ENCODE measurements at places on chromosomes 4 and X.

GRCh38 chr4:83178029-83178428, 63.5 kb upstream of the PLAC8 start:
- no peak for DNase-seq

DNA sequence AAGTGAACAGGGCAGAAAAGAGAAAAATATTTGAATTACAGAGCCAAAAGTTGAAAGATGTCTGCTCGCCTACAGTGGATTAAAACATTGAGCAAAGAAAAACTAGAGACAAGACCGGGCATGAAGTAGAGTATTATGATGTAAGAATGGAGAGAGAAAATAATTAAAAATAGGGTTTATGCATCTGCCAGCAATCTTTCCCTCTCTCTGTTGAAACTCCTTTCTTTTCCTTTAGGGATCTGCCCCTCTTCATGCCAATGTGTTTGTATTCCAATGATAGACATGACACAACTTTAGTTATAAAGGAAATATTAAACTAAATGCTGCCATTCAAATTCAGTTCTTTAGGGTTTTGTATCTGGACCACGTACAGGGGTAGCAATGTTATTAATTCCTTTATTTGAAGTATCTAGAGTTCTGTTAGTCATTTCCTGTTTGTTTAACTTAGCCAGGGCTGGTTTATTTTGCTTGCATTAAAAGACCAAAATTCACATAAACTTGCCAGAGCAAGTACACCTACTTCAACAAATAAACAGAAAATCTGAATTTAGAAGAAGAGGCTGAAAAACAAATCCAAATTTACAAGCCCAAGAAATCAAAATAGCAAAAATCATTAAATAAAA, 202.6 kb downstream of the SPOCK3 start:
- DNase-seq: no peak

DNA sequence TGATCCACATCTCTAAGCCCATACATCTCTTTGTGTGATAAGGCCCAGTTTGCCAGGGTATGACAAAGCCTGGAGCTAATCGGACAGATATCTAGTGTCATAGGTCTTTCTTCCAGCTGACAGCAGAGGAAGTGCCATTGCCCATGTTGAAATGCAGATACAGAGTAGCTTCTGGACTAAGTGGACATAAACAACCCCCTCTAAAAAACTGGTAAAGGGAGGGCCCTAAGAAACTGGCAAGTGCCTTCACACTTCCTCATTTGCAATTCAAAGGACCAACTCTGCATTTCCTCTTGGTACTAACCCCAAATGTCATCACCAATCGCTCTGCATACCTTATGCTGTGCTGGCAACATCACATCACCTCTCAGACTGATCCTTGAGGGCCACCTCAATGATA, 20.8 kb downstream of the ARHGEF6 start:
- DNase-seq: no peak

DNA sequence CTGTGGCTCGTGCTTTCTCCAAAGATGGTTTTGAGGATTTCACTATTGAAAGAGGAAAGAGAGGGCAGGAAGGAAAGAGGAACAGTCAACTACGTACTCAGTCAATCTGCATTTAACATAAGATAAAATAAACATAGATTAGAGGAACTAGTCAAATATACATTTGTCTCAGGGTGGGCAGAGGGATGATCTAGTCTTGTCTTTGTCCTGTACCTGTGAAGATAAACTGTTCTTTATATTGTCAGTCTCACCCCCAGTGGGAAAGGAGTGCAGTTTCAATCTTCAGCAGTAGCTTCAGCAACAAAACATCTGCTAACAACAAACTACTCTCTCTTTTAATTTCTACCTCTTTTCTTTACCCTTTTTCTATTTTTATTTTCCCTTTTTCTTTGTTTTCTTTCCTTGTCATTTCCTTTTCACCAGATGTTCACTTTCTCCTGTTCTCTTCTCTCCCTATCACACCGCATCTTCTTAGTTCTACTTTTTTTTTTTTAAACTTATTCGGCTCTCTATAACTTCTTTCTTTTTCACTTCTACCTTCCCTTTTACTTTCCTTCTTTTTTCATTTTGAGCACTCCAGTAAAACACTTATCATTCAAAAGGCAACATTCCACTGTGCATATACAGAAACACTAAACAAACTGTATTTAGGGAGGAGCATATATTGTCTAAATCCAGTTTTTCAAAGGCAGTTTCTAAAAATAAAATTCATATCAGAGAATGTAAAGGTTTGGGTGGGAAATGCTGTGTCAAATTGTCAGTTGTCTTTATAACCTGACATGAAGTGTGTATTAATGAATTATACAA, 51.4 kb upstream of the GUCY1A1 start:
- no peak for DNase-seq

- no peak for DNase-seq
Measured at GRCh38 chrX:149074398-149074797, 430.7 kb downstream of the IDS start.

GRCh38 chr4:60223208-60223923, 976.8 kb upstream of the ADGRL3 start:
- no peak for DNase-seq

DNA sequence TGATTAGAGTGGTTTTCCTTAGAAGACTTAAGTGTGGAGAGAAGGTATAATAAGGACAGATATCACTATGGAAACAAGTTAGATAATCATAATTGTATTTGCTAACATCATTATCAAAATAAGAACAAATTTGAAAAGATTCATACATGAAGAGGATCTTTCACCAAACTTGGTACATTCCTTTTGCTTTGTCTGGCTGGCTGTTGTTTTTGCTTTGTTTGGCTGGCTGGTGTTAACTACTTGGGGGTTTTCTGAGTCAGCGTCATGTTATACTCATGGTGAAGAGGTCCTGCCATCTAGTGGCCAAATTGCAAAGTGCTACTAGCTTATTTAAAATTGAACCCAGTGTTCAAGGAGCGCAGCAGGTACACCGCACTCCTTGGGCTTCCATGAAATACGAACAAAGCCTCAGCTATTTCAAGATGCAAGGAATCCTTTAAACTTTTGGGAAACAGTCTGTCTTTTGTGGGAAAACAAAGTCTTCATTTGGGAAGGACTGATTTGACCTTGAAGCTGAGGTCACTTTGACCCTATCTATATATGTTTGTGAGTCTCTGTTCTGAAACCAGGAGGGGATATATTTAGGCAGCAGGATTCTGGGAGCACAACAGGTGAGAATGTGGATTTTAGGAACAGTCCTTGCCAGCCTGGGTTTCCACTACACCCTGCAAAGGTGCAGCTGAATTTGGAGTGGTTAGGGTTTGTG, 129.7 kb downstream of the PLS3 start:
- no peak for DNase-seq

DNA sequence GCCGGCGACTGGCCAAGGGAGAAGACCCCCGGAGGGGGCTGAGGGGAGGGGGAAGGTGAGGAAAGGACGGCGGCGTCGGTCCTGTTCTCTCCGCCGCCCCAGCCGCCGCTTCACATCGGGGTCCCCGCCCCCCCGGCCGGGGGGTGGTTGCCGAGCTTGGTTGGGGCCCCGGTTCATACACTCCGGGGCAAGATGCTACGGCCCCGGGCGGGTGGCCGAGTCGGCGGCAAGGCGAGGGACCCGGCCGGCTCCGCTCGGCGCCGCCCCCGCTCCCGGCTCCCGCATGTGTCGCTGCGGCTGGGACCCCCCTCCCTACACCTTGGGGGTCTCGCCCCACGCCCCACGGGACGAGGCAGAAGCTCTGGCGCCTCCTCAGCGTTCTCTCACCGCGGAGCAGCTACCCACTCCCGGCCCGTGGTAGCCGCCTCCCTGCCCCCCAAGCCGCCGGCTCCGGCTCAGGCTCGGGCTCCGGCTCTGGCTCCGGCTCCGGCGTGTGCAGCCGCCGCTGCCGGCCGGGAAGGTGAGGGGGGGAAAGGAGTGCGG, 461 bp downstream of the FBXW7 start:
- DNase-seq: no peak

- DNase-seq: no peak
Measured at GRCh38 chr4:40749717-40750460, at the start of gene NSUN7. TSS of gene NSUN7 (plus strand) at chr4:40749955. CDS start at chr4:40750694, 739 bp downstream.

- DNase-seq: no peak
Measured at GRCh38 chrX:121161501-121161933, 114.1 kb downstream of the GLUD2 start.

- DNase-seq: no peak
Measured at GRCh38 chr4:107564326-107564725, 155.7 kb downstream of the PAPSS1 start.

DNA sequence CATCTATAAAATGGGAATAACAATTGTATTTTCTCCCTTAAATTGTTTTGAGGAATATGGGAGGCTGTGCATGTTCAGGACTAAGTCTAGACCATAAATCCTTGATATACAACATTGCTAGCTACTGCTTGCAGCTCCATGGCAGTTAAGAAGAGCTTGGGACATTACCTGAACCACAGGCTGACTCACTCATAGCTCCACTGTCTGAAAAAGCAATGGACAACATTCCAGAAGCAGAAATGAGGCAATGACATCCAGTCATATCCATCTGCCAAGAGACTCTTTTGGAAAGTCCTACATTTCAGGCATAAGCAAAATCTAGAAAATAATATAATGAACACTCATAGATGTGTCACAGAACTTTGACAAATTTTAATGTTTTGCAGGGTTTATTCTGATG, 167.3 kb upstream of the LEF1 start:
- no peak for DNase-seq

GRCh38 chr4:154137320-154137905, 348.5 kb upstream of the SFRP2 start:
- no peak for DNase-seq

DNA sequence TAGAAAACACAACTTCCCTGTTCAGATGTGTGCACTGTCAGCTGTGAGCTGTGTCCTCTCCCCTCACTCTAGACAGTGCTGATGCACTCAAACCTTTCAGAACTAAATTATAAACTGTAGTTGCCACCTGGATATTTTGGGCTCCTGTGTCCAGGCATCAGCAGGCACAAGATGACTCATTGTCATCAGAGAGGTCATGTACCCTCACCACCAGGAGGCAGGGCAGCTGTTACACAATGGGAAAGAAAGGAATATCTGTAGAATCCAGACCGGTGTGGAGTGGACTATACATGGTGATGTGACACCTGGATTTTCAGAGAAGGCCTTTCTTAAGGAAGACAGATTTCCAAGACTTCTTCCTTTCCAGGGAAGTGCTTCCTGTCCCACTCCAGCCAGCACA, 854.4 kb upstream of the AGA start:
- no peak for DNase-seq

DNA sequence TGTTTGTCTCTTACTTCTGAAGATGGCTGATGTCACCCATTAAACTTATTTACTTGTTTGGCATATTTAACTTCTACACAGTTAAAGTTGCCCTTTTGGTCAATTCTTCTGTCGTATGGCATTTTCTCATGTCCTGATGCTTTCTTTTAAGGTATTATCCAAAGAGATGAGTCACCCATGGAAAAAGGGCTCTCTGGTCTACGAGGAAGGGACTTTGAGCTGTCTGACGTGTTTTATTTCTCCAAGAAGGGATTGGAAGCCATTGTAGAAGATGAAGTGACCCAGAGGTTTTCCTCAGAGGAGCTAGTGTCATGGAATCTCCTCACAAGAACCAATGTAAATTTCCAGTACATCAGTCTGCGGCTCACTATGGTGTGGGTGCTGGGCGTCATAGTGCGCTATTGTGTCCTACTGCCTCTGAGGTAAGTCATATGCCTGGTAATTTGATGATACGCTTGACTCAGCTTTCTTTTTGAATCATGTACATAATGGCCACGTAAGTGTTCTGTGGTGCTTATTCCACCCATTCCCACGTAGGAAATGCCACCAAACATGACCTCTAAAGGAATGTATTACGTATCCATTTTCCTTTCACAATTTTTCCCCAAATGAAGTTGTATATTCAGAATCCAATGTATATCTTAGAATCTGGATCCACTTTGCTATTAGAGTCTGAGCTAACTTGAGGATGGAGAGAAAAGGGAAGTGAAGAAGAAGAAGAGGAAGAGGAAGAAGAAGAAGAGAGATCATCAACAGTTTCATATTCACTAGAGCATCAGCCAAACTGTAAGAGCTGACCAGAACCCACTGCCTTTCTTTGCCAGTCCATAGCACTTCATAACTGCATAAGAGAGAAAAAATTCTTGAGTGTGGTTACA, 45.7 kb downstream of the GPAT3 start:
- DNase-seq: no peak

GRCh38 chr4:169622566-169622965, 2.2 kb downstream of the CLCN3 start:
- no peak for DNase-seq

GRCh38 chr4:147366164-147366563, 114.7 kb upstream of the EDNRA start:
- DNase-seq: no peak

DNA sequence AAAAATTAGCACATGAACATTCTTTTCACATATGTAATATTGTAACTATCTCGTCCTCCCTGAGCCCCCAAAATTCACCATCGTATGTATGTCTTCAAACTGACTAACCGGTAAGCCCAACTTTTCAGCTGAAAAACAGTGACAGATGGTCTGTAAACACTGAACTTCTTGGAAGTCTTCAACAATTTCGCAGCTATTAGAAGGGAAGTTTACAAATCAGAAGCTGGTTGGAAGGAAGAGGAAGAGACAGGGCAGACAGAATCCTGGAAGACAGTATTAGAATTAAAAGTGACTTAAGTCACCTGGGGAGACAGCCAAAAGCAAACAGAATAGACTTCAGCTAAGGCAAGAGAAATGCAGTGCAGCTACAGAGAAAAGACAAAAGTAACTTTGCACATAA, 858.4 kb downstream of the ADGRL3 start:
- DNase-seq: no peak

DNA sequence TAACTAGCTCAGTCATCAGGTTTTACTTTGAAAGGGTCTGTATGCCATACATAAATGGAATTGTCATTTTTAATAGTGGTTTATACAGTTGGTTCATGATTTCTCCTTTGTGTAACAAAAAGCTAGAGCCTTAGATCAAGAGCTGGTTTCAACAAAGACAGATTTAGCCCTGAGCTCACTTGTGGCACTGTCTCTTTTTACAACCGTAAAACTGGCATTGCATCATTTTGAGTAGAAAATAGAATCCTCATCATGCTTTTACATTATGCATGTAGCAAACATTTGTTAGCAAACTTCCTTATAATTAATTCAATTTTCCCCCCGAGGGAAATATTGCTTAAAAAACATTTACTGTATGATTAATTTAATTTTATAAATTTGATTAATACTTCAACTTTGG, 1871.5 kb downstream of the ARAP2 start:
- DNase-seq: no peak

DNA sequence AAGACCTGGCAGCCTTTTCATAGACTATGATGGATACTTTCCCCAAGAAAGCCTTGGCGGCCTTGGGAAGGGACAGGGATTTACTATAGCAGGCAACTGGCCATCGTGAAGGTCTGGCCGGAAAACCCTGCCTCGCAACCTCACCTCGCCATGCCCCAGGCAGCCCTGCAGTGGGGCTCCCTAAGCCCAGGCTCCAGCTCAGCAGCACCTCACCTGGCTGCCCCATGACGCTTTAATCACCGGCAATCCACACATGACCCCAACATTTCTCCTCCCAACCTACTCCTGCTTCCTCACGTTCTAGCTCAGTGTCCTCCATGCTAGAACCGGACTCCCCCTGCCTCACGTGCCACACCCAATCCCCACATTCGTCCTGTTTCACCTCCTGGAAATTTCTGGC, 82.4 kb downstream of the NSUN7 start:
- DNase-seq: no peak

All from activated effector memory CD4-positive, alpha-beta T cell treated with Interleukin-2 at 50 U/mL for 16 hours (primary cell).